ENCODE measurements at places on chromosomes 2 and 18. TPM values are rescaled to one million over a fixed set of nuclear protein-coding genes. Genes with fewer than 3 reads are reported as not detected.

GALNT14 gene
- total RNA-seq, result not detected

DNA sequence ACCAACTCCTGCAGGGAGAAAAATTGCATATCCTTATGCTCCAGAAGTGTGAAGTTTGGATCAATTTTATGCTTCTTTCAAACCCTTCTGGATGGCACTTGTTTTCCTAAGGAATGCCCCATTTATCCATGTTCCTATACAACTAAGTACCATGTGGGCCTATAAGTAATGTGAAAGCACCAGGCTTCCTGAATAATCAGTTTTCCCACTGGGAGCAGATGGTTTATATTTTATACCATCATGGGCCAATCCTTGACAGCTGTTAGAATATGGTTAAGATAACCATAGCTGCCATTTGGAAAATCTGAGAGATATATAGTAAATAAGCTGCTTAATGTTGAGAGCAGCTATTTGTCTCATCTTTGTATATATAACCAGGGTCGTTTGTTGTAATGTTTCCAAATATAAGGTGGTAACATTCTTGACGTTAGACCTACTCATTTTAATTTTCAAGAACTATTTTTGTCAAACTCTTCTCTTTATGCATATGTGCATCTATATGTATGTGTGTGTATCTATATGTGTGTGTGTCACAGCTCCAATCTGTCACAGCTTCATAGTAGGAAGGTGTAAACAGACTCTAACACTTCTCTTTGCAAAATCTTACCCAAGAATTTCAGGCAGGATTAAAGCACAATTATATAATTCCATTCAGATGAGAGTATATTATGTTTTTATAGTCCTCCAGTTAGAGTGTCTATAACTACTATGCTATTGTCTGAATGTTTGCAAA is 458.7 kb upstream of the GCFC2 start:
- DNase-seq, result no peak

RSAD2 gene
- total RNA-seq, result 11.8 TPM

LIPG gene
- 30.5 TPM for total RNA-seq

GRCh38 chr2:197803033-197803444 is 1.4 kb upstream of the PLCL1 start:
- DNase-seq, result no peak

RIT2 gene
- not detected for total RNA-seq

CPLX4 gene
- total RNA-seq, result not detected

GRCh38 chr18:57837917-57838548 is 34.9 kb upstream of the ATP8B1 start:
- no peak for DNase-seq

DNA sequence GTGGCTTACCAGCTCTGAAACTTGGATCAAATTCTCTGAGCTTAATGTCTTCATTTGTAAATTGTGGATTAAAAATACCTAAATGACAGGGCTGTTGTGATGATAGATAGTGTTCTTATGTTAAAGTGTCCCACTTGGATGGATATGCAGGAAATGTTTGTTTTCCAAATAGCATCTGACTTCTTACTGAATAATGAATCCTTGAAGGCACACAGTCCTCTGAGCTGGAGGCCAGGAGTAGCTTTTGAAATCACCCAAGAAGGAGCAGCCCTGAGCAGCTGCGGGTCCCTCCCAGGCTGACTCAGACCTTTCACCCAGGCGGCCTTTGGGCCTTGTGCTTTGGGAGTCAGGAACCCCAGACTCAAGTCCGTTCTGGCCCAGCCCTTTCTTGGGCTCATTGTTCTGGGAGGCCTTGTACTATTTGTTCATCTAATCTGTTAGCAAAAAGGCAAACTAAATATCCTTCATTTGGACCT is 173.0 kb upstream of the GATA6 start:
- DNase-seq, result no peak

- DNase-seq, result no peak
These were observed 260.3 kb downstream of the HDAC4 start for GRCh38 chr2:239140346-239141020.

KCNG2 gene
- not detected for total RNA-seq

DNA sequence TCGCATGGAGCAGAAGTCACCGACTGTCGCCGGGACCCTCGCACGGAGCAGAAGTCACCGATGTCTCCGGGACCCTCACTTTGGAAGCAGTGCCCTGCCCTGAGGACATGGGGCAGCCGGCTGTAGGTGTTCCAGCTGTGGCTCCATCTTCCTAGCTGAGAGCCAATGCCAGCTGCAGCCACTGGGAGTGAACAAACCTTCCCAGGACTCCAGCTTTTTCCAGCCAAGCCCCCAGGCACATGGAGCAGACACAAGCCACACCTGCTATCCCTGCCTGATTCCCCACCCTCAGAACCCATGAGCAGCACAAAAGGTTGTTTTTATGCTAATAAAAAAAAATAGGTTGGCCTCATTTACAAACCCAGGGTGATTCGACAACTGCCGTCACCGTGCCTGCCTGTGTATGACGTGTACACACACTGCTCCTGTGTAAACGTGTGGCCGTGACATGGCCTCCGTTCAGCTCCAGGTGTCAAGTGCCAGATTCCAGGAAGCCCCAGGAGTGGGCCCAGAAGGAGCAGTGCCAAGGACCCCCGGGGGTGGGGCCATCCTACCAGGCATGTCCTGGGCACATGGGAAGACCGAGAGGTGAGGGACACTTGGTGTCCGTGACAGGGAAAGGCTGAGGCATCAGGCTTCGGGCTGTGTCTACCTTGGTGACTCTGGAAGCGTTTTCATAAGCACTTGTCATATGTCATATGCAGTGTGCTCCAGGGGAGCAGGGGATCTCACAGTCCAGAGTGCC is 91.5 kb downstream of the EIPR1 start:
- DNase-seq, result no peak

DNA sequence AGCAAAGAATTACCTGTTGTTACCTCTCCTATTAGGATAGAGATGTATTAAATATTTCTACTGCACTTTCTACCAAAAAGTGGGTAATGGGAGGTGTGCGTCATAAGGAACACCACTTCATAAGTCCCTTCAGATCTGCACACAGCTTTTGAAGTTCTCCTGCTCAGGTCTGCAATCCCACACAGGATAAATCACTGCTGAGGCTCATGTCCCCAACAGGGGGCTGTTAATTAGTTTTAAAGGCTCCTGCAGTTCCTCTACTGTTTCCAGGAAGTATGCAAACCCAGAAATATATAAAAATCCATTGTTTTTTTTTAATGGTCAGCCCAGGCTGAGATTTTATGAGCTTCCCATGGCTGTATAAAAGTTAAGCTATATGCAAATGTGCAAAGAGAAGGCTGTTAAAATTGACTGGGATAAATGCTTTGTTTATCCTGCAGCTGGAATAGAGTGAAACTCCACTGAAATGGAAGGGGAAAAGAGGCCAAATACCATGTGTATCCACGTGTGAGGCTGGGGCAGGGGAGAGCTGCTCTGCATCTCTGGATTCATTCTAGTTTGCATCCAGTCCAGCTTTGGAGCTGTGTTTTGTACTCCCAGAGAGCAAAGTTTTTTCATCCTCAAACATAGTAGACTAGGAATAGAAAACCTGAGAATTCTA is 903.7 kb downstream of the TDRD15 start:
- DNase-seq, result no peak

GRCh38 chr2:40243581-40244187 is 208.2 kb downstream of the SLC8A1 start:
- no peak for DNase-seq

DNA sequence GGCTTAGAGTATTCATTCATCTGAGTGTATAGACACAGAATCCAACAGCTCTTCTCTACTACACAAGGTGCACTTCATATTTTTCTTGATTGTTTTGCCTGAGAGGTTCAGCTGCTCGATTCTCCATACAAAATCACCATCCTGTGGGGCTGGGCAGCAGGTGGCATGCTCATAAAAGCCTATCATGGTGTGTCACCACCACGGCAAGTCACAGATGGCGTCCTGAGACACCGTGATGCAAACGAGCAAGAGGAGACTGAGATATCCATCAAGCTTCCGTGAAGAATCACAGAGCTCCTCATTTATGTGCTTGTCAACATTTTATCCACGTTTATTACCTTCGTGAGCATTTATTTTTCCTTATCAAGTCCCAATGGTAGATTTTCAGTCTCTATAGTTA is 22.4 kb upstream of the NRP2 start:
- DNase-seq, result no peak

DNA sequence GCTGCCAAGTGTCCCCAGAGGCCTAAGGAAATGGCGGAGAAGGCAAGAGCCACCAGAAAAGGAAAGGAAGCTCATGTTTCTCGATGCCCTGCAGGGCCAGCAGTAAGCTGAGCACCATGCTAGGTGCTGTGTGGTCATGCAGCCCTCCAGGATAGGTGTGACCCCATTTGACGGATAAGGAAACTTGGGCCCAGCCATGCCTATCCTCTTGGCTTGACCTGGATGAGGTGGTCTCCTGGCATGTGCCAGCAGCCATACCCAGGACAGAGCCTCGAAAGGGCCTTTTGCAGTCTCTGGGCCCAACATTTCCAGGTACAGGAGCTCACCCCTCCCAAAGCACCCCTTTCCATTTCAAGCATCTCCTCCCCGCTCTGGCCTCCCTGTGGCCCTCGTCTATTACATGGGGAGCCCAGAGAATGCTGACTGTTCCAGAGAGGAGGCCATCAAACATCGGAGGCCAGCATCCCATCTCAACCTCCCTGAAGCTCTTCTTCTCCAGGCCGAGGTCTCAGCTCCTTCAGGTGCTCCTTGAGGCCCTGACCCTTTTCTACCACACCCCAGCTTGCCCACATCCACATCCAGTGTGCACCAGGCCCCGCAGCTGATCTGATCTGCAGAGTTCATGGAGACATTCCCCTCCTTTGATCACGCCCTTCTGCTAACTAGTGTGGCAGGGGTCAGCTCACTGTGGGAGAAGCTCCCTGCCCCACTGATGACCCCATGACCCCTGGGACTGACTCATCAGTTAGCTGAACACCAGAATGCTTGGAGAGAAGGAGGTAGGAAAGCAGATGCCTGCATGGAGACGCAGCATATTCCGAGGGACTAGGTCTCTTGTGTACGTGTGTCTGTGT is 208.4 kb downstream of the TNS1 start:
- DNase-seq, result no peak

MYOM1 gene
- total RNA-seq, result 16.1 TPM

ANKRD30B gene
- total RNA-seq, result not detected

All from thoracic aorta (tissue), 2 donors.